Glomerular endothelial cell (primary cell): ENCODE measurements at places on chromosomes 2 and 18. TPM values are rescaled to one million over a fixed set of nuclear protein-coding genes. Genes with fewer than 3 reads are reported as not detected.

The MAL gene
- total RNA-seq, result 3.1 TPM in 1 of 2 replicates, not detected in the other

The POTEI gene
- total RNA-seq, result 0.06 TPM in 1 of 2 replicates, not detected in the other

The PSMA8 gene
- not detected in 2 replicates for total RNA-seq

The PROKR1 gene
- total RNA-seq, result not detected in 2 replicates

The TRAPPC12 gene
- total RNA-seq, result 61.8 and 76.0 TPM in 2 replicates

The CCDC141 gene
- total RNA-seq, result 0.06 TPM in 1 of 2 replicates, not detected in the other

The HRH4 gene
- not detected in 2 replicates for total RNA-seq

The NBAS gene
- total RNA-seq, result 56.7 and 57.7 TPM in 2 replicates

The DCDC2C gene
- total RNA-seq, result not detected in 2 replicates

The TPO gene
- total RNA-seq, result not detected in 2 replicates

The CCDC150 gene
- 1.6 and 3.8 TPM in 2 replicates for total RNA-seq

The RBM44 gene
- 0.05 and 0.18 TPM in 2 replicates for total RNA-seq

The AOX1 gene
- total RNA-seq, result 3.8 and 6.3 TPM in 2 replicates

The GALNT5 gene
- 0.48 and 2.6 TPM in 2 replicates for total RNA-seq

The SLC5A7 gene
- not detected in 2 replicates for total RNA-seq

The RIT2 gene
- not detected in 2 replicates for total RNA-seq

The TUBA3D gene
- not detected in 2 replicates for total RNA-seq

The TFCP2L1 gene
- 0.10 TPM in 1 of 2 replicates, not detected in the other for total RNA-seq

The SCN9A gene
- total RNA-seq, result 9.3 and 10.0 TPM in 2 replicates

The INO80C gene
- 12.8 and 30.8 TPM in 2 replicates for total RNA-seq

The MAP2 gene
- total RNA-seq, result 8.8 and 12.9 TPM in 2 replicates

The DHRS9 gene
- 3.0 TPM in 1 of 2 replicates, not detected in the other for total RNA-seq

The ITSN2 gene
- 36.7 and 38.1 TPM in 2 replicates for total RNA-seq

The GREB1L gene
- 1.4 and 1.5 TPM in 2 replicates for total RNA-seq

The FAM228A gene
- total RNA-seq, result not detected in 2 replicates

The SERPINB4 gene
- not detected in 2 replicates for total RNA-seq
